ENCODE measurements at places on chromosomes 3 and 15. TPM values are rescaled to one million over a fixed set of nuclear protein-coding genes. Genes with fewer than 3 reads are reported as not detected.
A peak's percentile ranks its signal among the peaks of the same experiment; 100 is the strongest.

- DNase-seq = no peak
Measured at GRCh38 chr15:100759106-100759505, 120.5 kb upstream of the ALDH1A3 start.

DNA sequence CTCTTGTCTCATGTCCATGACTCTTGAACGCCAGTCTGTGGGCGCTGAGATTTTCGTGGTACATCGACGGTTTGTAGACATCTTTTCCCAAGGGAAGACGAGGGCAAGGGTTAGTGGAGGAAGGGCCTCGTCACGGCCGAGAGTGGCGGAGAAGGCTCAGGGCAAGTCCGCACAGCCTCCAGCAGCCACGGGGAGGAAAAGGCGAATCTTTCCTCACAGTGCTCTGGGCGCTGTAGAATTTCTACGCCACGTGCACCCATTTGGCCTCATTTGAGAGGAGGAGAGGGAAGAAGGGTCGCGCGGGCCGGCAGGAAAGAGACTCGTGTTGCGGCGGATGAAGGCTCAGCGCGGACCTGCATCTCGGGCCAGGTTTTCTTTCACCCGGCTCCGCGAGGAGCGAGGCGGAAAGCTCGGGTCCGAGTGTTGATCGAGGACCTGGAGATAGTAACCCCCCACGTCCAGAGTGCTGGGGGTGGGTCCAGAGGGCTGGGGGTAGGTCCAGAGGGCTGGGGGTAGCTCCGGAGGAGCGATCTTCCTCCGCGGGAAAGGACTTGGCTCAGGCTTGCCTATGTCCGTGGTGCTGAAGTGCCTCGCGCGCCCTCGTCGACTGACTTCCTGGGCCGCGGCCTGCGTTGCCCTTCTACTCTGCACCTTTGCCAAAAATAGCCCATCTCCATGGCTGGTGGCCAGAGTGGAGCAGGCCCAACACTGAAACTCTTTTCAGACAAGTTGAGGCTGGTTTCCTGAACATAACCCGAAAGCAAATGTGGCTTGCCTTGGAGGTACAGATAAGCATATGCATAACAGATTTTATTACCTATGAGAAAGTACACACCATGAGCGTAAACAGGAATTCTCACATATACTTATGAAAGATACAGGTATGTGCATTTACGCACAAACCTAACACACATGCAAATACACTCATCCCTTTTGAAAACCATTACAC is 1.1 kb downstream of the SLC35G2 start:
- peak; percentile 74 for DNase-seq

- DNase-seq = no peak
Measured at GRCh38 chr3:57331078-57331610, 38.7 kb upstream of the ASB14 start.

GRCh38 chr15:45855210-45855906 is 220.5 kb downstream of the SQOR start:
- no peak for DNase-seq

DNA sequence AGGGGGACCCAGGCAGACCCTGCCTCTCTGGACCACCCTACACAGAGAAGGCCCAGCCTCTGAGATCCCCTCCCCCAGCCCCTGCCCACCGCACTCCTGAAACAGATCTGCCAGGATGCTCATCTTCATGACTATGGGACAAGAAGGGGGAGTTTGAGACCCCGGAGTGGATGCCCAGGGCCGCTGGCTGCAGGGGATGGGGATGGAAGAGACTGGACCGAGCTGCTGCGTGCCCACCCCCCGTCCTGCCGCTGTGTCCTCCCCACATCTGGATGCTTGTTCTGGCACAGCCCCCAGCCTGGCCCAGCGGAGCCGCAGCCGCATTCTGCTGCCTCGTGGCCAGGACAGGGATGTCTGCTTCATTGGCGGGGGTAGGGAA is 30.3 kb upstream of the SEMA3F start:
- peak; percentile 65 for DNase-seq

- DNase-seq = no peak
Measured at GRCh38 chr3:177816667-177817208, 619.5 kb upstream of the TBL1XR1 start.

DNA sequence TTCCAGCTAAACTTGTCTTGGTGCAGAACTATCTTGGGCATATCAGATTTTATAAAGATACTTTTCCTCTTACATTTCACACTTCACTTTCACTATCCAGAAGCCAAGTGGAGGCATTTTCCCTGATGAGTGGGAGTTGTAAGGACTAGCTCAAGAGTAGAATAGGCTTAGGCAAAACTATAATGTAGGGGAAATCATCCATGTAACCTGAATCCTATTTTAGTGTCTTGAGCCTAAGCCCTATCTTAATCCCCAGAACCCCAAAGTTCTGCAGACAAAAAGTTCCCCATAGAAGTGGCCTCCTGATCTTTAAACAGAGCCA is 42.2 kb upstream of the CD47 start:
- DNase-seq = no peak

GRCh38 chr3:155861476-155862183 is 7.4 kb upstream of the SLC33A1 start:
- no peak for DNase-seq

- DNase-seq = no peak
Measured at GRCh38 chr15:87672309-87673288, 583.9 kb downstream of the NTRK3 start.

DNA sequence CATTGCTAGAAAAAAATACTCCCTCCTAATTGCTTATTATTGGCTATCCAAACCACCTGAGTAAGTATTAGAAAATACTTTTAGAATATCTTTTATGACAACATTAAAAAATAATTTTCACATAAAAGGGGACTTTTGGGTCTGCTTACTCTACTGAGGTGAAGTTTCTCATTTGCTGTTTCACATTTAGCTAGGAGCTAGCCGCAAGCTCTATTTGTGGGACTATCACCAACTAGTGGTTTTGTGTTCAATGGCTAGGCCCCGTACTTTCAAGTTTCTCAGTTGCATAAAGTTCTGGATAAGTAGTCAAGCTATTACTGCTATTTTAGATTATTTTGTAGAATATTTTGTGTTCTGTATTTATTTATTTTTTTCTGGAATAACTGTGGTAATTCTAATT is 244.2 kb upstream of the SLITRK3 start:
- no peak for DNase-seq

DNA sequence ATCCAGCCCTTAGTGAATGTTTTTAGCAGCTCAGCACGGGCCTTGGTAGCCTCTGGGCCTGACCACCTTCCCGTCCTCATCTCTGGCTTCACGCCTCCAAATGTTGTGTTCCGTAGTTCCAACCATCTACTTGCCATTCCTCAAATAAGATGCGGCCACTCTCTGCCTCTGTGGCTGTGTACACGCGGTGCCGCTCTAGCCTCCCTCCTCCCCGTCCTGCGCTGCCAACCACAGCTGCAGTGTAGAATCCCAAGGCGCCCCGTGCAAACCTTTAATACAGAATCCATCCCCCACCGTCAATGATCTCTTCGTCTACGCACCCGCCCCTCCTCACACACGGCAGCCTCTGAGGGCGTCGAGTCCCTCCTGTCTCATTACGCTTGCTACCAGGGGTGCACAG is 77.2 kb downstream of the VGLL4 start:
- DNase-seq = no peak

DNA sequence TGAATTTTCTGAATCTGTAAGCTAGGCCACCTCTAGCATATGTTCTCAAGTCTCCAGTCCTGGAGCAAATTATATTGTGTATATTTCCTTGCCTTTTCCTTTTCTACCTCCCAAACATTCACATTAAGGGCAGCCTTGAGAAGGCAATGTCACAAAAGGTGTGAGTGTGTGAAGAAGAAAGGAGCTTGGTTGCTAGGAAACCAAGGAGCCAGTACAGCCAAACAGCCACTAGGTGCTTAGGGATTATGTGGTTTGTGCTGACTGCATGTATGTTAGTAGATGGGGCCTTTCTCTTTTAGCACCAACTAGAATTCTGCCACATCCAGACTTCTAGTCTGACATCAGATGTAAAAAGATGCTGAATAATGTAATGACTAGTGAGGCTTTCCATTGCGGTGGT is 118.8 kb upstream of the DAZL start:
- DNase-seq = no peak

DNA sequence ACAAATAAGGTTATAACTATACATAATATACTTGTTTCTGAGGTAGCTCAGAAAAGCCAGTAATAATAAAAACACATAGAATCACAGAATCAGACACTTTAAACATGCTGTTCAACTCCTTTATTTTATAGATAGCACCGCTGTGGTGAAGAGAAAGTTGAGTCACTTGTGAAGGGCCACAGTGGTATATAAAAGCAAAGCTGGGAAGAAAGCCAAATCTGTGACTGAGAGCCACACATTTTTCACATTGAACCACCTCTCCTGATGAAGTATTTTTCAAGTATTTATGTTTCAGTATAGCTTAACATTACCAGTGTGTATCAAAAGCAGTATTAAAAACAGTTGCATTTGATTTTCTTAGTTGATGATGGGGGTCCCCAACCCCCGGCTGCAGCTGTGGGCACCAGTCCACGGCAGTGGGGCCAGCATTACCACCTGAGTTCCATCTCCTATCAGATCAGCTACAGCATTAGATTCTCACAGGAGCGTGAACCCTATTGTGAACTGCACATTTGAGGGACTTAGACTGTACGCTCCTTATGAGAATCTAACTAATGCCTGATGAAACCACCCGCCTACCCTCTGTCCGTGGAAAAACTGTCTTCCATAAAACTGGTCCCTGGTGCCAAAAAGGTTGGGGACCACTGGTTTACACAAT is 46.2 kb downstream of the TBL1XR1 start:
- no peak for DNase-seq

- DNase-seq = no peak
Measured at GRCh38 chr3:86109434-86109833, 881.5 kb downstream of the VGLL3 start.

- DNase-seq = no peak
Measured at GRCh38 chr3:88113311-88114162, 36.2 kb upstream of the C3orf38 start.

- no peak for DNase-seq
Measured at GRCh38 chr15:29259233-29259632, 10.4 kb downstream of the NSMCE3 start.

DNA sequence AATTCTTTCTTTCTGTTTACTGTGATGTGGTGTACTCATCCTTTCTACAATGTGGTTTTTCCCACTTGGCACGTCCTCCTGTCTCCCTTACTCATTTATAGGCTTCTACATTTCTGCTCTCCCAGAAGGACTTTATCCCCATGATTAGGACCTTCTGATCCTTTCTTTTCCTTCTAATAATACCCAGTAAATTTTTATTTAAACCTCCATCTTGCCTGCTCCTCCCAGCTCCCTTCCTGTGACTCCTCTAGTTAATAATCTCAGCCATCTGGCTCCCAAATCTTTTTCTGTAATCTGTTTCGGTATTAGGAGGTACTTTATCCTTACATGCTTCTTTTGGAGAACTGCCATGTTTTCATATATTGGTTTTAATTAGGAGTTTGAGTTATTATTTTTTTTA is 11.2 kb upstream of the P2RY1 start:
- DNase-seq = no peak

DNA sequence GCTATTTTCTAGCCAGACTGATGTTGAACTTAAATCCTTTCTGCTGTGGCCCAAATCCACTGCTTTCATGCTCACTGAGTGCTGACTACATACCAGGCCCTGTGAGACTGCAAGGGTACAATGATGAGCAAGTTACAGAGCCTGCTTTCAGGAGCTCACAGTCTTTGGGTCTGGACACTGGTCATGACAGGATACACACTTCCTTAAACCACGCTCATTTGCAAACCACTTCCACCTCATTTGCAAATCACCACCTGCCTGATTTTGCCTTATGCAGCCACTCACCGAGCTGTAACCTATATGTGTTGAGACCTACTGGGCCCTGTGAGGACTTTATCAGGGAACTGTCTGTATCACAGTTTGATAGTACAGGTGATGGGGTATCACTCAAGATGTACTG is 50.2 kb upstream of the LRRC58 start:
- DNase-seq = no peak

- no peak for DNase-seq
Measured at GRCh38 chr3:123759311-123759710, 124.8 kb downstream of the MYLK start.

- DNase-seq = no peak
Measured at GRCh38 chr3:152335273-152335672, 66.5 kb downstream of the MBNL1 start.

- no peak for DNase-seq
Measured at GRCh38 chr3:164864454-164864853, 213.8 kb downstream of the SI start.

- DNase-seq = no peak
Measured at GRCh38 chr3:40930131-40930538, 269.2 kb upstream of the CTNNB1 start.

DNA sequence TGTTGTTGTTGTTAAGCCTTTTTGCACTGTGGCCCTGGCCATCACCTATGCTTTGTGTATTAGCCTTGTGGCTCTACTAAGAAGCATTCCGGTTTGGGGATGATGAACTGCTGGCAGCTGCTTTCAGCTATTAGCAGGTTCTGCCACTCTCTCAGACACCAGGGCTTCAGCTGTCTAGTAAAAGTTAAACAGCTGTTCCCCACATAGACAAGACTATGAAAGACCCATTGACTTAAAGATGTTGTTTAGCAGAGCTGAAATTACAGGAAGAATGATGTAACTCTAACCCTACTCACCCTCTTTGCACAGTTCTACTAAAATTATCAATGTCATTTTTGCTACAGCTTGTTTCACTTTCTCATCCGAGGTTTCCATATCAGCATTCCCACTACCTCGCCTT is 131.2 kb upstream of the CGNL1 start:
- DNase-seq = no peak

DNA sequence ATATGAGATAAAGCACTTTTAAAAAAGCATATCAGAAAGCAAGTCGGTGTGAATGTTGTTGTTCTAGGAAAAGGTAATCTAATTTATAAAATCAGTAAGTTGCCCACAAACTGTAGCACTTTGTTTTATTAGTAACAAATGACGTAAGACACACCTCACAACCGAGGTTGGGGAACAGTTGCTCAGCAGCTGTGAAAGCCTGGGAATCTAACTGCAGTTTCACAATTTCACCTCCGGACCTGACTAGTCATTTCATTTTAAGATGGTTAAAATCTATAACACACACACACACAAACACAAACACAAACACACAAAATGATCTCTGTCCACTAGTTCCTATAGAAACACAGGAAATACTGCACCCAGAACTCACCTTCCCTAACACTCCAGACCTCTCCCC is 406.7 kb upstream of the NR2F2 start:
- no peak for DNase-seq

- peak; percentile 73 for DNase-seq
Measured at GRCh38 chr3:171320750-171321558, 139.3 kb downstream of the TNIK start.

- DNase-seq = no peak
Measured at GRCh38 chr3:63642488-63642887, 10.0 kb upstream of the SNTN start.

Gene GOLGA6L24
- polyA plus RNA-seq = not detected

Gene CLDN16
- not detected for polyA plus RNA-seq

Gene LMAN1L
- 0.64 TPM for polyA plus RNA-seq

Gene RHCG
- 3.0 TPM for polyA plus RNA-seq

Gene ABHD14A
- 7.2 TPM for polyA plus RNA-seq

Gene PPP1R2
- polyA plus RNA-seq = 31.8 TPM

Gene CTNNB1
- polyA plus RNA-seq = 189 TPM

Gene ACAD9
- 32.4 TPM for polyA plus RNA-seq

Gene ADGRG7
- polyA plus RNA-seq = 1.4 TPM

Gene FGD5
- polyA plus RNA-seq = 3.6 TPM

Gene PDZRN3
- polyA plus RNA-seq = 16.1 TPM

Gene RETNLB
- polyA plus RNA-seq = 86.0 TPM

Gene GRAMD2A
- polyA plus RNA-seq = 4.3 TPM
